Activated CD4-positive, CD25-positive, alpha-beta regulatory T cell treated with anti-CD3 and anti-CD28 coated beads, Interleukin-2, amount 50 U/mL, for 16 hours (primary cell): ENCODE measurements at places on chromosomes 4 and X.
A peak's percentile ranks its signal among the peaks of the same experiment; 100 is the strongest.

GRCh38 chrX:139881572-139881971, 51.3 kb downstream of the ATP11C start:
- no peak for DNase-seq

- no peak for DNase-seq
Measured at GRCh38 chr4:108851366-108851765, 88.5 kb upstream of the ETNPPL start.

DNA sequence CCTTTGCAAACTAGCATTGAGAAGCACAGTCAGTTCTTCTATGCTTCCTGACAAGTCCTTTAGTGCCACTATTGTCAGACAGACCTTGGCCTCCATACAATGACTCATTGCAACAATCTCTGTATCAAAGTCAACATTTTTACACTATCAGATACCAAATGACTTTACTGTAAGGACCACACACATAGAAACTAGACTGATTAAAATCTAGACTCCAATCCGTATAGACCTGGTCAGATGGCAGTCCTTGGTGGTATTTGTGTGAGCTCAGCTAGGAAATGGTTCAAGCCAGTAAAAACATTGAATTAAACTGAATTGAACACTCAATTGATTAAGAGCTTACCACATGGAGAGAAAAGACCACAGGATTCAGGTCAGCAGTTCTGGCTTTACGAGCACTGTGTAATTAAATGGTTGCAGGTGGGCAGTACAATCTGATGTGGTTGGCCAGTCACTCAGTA, 549.8 kb upstream of the LCORL start:
- DNase-seq: no peak

DNA sequence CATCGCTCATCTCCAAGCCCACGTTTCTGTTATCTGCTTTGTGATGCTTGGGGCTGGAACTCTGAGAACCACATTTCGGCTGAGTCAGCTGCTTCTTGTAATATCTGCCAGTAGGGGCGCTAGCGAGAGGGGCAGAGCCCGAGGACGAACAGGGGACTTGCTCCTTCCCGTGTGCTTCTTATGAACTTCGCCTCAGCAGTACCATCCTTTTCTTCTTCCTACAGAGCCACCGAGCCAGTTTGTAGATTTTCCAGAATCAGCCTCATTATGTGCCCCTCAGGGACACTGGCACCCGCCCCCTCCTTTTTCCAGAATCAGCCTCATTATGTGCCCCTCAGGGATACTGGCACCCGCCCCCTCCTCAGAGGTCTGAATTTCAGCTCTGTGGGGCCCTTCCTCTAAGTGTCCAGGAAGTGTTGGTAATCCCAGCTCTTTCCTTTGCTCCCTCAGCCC, 441.7 kb upstream of the RASGEF1B start:
- peak; percentile 4 for DNase-seq

GRCh38 chrX:86171366-86171765, 23.1 kb downstream of the DACH2 start:
- no peak for DNase-seq

DNA sequence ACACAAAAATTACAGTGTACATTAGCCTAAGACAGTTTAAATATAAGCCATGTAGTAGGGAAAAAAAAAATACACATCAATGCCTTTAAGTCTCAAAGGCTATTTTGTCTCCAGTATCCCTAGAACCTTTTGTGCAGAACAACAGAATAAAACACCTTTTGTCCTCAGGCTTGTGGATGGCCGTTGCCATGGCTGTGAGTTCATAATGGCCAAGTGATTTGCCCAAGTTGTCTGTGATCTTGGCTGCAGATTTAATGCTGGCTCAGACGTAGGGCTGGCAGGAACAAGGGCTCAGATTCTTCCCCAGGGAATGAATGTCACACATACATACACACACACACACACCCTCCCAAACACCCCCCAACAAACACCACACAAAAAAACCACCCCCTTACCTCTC, 25.3 kb downstream of the GPM6B start:
- DNase-seq: no peak

DNA sequence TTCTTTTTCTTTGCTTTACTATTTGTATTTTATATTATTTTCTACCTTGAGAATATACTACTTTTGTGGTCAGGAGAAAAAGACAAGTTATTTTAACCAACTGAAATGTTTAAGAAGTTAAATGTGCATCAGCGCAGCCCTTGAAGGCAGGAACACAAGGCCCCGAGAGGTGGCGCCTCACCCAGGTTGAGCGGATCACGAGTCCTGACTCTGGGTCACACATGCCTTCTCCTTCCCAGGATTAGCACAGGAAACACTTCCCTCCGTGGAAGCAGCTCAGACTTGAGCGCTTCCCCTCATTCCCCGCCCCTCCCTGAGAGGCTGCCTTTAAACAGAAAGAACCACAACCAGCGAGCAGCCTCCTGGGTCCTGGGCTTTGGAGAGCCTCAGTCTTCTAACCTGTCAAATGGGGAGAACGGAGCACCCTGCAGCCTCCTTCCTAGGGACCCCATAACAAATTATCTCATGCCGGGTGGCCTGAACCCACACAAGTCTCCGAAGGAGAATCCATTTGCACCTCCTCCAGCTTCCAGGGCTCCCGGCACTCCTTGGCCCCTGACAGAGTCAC, 217.6 kb downstream of the AFAP1 start:
- DNase-seq: no peak

DNA sequence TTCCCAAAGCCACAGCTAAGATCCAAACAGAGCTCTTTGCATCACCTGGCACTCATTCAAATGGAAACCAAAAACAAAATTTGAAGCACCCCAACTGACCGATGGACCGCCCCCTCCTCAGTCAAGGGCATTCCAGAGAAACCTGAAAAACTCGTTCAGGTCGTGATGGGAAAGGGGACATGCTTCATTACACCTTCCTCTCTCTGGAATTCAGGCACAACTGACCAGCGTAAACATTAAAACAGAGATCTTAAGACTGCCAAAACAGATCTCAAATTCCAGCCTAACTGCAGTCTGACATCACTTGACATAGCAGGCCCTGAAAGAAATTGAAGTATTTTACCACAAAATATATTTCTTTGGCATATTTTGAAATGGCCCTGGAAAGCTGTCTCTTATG, 28.5 kb downstream of the PTTG2 start:
- no peak for DNase-seq

DNA sequence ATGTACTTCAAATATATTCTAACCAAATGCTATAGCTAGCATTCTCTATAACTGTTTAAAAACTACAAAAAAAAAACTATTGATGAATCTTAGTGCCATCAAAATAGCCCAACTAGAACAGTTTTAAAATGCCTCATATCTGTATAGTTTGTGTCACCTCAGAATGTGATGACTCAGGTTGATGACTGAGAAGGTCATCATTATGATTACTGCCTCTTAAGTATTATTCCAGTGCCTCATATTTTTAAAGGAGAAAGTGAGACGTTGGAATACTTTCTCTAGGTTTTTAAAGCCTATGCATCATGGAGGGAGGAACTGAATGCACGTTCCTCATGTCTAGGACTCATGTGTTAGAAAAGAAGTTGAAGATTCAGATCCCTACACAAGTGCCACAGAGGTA, 88.2 kb downstream of the TMA16 start:
- no peak for DNase-seq
